ENCODE measurements at places on chromosomes 7 and 10.

- no peak for DNase-seq
Measured at GRCh38 chr10:48285710-48286109, 11.2 kb upstream of the FRMPD2 start.

DNA sequence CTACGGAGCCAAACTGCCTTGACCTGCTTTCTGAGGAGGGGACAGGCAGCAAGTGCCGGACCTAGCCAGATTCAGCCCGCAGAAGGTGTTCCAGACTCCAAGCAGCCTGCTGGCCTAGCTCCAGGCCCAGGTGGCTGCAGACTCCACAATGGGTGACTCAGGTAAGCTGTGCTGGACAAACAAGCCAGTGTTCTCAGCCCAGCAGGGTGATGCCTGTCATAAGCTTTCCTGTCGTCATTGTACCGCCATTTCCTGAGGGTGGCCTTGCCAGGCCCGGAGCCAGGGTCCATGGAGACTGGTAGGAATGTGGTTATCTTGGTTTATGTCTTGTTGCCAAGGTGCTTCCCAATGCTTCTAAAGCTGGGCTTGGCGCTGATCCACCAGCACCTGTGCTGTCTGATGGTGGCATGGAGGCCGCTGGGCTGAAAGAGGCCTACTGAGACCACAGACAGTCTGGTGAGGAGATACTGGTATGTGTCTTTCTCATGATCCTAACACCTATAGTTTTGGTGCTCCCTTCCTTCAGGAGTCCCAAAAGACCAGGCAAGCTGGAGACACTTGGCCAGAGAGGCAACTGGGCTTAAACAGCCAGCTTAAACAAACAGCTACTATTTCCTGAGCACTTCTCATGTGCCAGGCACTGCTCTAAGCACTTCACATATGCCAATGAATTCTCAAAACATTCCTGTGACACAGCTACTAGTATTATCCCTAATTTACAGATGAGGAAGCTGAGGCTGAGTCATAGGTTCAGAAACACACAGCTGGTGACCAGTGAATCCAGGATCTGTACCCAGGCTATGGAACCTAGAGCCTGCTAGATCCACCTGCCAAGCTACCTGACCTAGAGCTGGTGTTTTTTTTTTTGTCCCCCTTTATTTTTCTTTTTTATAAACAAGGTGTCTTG lies 42.0 kb downstream of the ZC3HC1 start:
- no peak for DNase-seq

DNA sequence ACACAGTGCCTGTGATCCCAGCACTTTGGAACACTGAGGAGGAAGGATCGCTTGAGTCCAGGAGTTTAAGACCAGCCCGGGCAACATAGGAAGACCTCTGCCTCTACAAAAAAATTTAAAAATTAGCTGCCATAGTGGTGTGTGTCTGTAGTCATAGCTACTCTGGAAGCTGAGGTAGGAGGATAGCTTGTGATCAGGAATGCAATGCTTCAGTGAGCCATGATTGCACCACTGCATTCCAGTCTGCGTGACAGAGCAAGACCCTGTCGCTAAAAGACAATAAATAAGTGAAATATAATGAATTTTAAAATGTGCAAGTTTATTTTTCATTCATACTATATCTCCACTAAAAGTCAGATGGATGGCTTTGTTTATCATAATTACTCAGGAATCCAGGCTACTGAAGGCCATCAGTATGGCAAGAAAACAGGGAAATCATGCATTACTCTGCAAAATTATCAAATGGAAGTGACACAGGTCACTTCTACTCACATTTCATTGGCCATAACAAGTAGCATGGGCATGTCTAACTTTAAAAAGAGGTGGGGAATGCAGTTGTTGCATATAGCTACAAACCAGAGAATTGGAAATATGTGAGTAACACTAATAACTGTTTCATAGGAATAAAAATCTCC lies 32.9 kb upstream of the FAM3C start:
- no peak for DNase-seq

DNA sequence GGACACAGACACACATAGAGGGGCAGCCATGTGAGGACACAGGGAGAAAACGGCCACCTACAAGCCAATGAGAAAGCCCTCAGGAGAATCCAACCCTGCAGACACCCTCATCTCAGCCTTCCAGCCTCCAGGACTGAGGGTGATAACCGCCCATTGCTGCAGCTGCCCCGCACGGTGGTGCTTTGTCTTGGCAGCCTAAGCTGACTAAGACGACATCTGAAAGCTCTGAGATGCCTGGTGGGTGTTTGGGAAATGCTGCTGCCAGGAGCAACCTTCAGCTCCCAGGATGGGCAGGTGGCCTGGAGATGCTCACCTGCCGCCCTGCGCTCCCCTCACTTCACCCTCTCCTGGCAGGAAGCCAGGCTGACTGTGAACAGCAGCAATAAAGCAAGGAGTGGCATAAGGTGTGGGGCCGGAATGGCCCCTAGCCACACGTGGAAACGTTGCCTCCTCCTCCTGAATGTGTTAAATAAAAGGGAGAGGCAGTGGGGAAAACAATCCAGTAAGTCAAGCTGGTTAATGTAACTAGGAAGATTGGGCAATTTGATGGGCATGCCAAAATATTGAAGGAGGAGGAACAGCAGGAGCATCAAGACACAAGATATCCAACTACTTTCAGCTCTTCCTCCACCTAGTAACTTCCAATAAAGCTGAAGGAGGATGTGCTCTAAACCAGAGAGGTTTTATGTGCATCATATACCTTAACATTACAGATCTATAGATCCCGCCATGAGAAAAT lies 121.5 kb downstream of the TNS3 start:
- DNase-seq = no peak

DNA sequence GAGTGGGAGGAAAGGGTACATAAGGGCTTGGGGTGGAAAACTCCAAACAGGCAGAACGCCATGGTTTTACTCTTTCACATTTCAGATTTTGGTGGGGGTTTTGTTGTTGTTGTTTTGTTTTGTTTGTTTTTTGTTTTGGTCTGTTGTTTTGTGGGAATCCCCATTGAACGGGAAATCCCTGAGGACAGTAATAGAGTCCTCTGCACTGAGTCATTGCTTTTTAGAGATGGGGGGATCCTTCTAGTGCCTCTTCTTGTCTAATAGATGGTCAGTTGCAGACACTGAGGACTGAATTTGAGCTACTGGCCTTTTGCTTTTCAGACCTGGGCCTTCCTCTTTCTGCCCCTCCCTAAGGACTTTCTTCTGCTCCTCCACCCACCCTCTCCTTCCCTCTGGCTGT lies 20.0 kb downstream of the TRPV5 start:
- DNase-seq = no peak

DNA sequence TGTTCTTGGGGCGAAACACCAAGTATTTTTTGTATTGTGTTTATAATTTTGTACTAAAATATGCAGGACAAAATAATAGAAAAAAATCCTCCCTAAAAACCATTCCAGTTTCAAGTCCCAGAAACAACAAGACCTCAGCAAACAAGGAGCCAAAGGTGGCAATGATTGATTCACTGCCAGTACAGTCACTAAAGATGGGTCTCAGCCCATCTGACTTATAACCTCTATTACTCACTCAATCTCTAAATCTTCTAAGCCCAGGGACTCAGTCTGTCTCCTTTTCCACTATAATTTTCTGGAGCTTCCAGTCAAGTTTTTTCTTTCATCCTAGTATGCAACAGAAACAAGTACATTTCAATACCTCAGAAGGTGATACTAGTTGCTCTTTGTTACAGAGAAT lies 33.3 kb downstream of the SNX13 start:
- DNase-seq = no peak

GRCh38 chr10:121607310-121608055 lies 9.2 kb upstream of the FGFR2 start:
- no peak for DNase-seq

- DNase-seq = no peak
Measured at GRCh38 chr7:122316467-122317388, 12.2 kb upstream of the FEZF1 start.

DNA sequence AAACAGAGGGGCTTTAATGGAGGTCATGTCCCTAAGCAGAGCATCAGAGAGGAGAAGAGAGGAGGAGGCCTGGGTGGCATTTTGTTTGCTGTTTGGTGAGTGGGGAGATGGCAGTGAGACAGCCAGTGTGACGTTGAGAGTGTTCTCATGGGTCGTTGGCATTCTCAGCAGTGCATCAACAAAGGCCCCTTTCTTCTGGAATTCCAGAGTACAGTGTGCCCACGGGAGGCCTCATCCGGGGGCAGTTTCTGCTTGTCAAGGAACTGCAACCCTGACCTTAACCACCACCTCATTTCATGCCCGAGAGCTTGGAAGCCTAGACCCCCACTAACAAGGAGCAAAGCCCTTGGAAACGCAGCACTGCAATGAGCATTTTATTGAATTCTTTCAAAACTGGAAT lies 92.9 kb downstream of the CELF2 start:
- DNase-seq = no peak

DNA sequence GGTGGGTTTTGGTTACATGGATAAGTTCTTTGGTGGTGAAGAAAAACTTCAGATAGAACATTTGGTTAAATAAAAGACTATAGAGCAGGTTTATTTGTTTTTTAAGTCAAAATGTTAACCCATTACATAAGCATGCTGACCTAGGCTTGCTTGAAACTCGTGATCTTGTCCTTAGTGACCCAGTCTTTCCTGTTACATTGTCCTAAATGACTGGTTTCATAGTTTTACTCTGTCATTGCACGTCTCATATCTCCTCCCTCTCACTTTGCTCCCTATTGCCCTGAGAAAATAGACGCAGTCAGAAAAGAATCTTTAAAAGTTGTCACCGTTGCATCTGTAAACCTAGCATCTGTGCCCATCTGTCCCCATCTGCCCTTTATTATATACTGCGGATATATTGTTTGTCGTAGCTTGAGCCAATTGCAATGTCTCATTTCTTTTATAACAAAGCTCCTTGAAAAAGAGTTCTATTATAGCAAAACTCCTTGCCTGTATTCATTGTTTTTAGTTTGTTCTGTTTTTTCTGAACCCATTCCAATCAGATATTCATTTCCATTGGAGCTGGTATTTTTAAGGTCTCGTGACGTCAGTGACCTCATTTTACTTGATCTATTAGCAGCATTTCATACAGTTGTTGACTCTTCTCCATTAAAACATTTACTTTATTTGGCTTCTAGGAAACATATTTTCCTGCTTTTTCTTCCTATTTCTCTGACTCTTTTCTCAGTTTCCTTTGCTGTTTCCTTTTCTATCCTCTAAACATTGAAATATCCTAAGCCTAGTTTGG lies 57.3 kb downstream of the HELLS start:
- no peak for DNase-seq

DNA sequence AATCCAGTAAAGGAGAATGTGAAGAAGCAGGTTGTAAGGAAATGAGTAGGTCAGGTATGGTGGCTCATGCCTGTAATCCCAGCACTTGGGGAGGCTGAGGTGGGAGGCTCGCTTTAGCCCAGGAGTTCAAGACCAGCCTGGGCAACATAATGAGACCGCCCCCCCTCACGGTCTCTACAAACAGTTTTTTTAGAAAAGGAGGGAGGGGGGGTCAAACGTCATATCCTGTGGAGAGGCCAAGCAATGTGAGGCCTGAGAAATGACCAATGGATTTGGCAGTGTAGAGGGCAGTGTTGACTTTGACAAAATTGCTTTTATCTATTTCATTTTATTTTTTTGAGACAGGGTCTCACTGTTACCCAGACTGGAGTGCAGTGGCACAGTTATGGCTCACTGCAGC lies 2.3 kb upstream of the DNAJB12 start:
- DNase-seq = no peak

DNA sequence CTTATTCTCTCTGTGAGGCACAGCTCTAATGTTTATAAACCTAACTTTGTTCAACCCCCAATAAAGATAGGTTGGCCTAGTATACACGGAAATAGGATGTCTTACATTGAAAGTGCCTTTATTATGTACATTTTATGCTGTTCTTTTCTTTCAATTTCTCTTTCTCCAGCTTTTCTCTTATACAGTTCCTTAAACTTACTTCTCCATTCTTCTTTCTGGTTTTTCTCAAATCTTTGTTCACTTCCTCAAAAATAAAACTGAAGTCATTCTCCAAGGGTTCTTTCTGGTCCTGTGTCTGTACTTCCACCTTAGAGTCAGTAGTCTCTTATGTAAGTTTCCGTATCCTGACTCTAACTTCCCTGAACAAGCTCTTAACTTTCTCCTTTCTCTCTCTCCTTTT lies 29.2 kb upstream of the NAMPT start:
- no peak for DNase-seq

- peak; percentile 68 for DNase-seq
Measured at GRCh38 chr10:21518149-21518640, 7.3 kb downstream of the SKIDA1 start.
